Motor neuron (in vitro differentiated cells): ENCODE measurements at places on chromosomes 1 and 21. TPM values are rescaled to one million over a fixed set of nuclear protein-coding genes. Genes with fewer than 3 reads are reported as not detected.

Gene MAEL
- total RNA-seq, result not detected in 2 replicates

Gene ESRRG
- total RNA-seq, result 59.6 and 59.7 TPM in 2 replicates

Gene SLC44A3
- total RNA-seq, result 0.18 and 0.89 TPM in 2 replicates

Gene VANGL2
- 0.46 and 0.48 TPM in 2 replicates for total RNA-seq

Gene YOD1
- total RNA-seq, result 21.4 and 21.7 TPM in 2 replicates

Gene AURKAIP1
- 138 and 151 TPM in 2 replicates for total RNA-seq

Gene FBXO2
- 3.8 and 4.4 TPM in 2 replicates for total RNA-seq

Gene RGS2
- total RNA-seq, result 37.9 and 41.1 TPM in 2 replicates

Gene MROH9
- total RNA-seq, result 0.54 and 1.2 TPM in 2 replicates

Gene TMPRSS15
- 0.67 and 1.00 TPM in 2 replicates for total RNA-seq

Gene FTCD
- not detected in 2 replicates for total RNA-seq

Gene S1PR1
- total RNA-seq, result 1.5 and 1.6 TPM in 2 replicates

Gene RGS13
- total RNA-seq, result 0.73 and 0.85 TPM in 2 replicates

Gene SPOCD1
- total RNA-seq, result 0.45 and 0.78 TPM in 2 replicates

Gene COL6A2
- total RNA-seq, result 3.3 and 3.5 TPM in 2 replicates

Gene TRIM58
- 0.33 and 0.44 TPM in 2 replicates for total RNA-seq

Gene PGLYRP4
- 1.5 TPM in 1 of 2 replicates, not detected in the other for total RNA-seq

Gene PGLYRP3
- not detected in 2 replicates for total RNA-seq

Gene AMY2B
- total RNA-seq, result 5.9 and 8.6 TPM in 2 replicates

Gene S100A3
- total RNA-seq, result 1.3 TPM in 1 of 2 replicates, not detected in the other

Gene ANKRD65
- total RNA-seq, result 0.57 and 0.82 TPM in 2 replicates

Gene INKA2
- 1.0 and 1.3 TPM in 2 replicates for total RNA-seq

Gene ABCA4
- total RNA-seq, result 2.2 and 3.7 TPM in 2 replicates

Gene UQCRHL
- 3.6 and 4.5 TPM in 2 replicates for total RNA-seq

Gene CYP4Z1
- 13.5 and 14.4 TPM in 2 replicates for total RNA-seq

Gene VWA5B1
- total RNA-seq, result 1.2 TPM in 1 of 2 replicates, not detected in the other

Gene GRIK1
- total RNA-seq, result 8.7 and 9.2 TPM in 2 replicates
